ENCODE measurements at places on chromosomes 5 and 9.
A peak's percentile ranks its signal among the peaks of the same experiment; 100 is the strongest.

DNA sequence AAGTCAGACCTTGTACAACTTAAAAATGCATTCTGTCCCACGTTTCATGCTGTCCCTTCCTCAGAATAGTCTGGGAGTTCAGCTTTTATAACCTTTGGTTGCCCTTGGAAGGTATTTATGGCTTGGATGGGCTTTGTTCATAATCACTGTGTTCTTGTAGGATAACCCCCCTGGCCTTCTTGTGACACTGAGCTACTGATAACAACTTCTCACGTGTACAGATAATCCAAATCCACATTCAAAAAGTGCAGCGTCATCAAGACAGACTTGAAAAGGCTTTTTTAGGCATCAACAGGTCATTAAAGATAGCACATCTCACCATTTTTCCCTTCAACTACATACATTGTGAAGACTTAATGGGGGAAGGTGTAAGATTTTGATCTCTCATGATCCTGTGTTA is 42.0 kb downstream of the SLC1A3 start:
- DNase-seq = no peak

- DNase-seq = no peak
Observed at GRCh38 chr9:117809751-117810150, 105.5 kb downstream of the TLR4 start.

- DNase-seq = no peak
Observed at GRCh38 chr5:143957455-143957854, 145.5 kb downstream of the HMHB1 start.

DNA sequence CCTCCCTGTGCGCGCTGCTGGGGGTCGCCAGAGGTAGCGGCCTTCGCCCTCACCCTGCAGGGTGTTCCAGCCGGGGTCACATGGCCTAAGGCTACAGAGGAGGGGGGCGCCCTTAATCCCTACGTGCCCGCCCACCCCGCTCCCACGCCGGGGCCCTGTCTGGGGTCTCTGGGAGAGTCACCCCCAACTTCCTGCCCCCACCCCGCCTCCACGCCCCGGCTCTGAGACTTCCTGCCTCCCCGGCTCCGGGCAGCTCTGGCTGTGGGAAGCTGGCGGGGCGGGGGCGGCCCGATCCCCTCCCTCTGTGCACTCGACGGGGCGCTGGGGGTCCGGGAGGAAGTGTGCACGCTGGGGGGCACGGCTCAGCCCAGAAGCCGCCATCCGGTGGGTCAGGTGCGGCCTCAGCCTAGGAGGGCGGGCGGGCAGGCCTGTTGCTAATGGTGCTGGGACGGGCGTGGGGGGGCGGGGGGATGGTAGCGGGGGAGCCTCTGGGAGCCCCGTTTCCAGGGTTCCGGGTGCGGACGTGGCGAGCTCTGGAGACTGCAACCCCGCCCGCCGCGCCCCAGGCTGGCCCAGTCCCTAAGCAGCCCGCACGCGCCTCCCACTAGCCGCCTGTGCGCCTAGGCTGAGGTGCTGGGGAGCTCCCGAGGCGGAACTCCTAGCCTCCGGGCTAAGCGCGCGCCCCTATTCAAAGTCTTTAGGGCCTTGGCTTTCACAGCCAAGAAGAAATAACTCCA is 61.6 kb downstream of the CXXC5 start:
- DNase-seq = peak; percentile 20

- DNase-seq = no peak
Observed at GRCh38 chr5:93741136-93741811, at the start of gene POU5F2. Gene POU5F2 (minus strand): TSS chr5:93741600. CDS start chr5:93741563, 37 bp downstream.

- DNase-seq = peak; percentile 30
Observed at GRCh38 chr9:135924628-135925338, 17.4 kb upstream of the CAMSAP1 start.

DNA sequence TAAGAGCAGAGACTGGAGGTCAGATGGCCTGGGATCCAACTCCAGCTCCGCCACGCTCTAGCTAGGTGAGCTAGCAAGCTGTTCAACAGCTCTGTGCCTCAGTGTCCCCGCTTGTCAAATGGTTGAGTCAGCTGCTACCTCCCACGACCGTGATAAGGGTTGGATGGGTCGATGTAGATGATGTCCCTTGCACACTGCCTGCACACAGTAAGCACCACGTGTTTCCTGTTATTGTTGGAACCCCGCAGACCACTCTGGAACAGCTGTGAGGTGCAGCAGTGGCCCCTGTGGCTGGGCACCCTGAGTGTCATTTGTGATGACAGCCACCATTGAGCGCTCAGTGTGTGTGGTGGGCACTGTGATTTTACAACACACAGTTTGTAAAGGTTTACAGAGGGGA is 54.0 kb upstream of the CTSL start:
- DNase-seq = no peak

Data from stimulated activated CD4-positive, alpha-beta T cell treated with anti-CD3 and anti-CD28 coated beads, Interleukin-2, amount 100 ng/mL, for 24 hours (primary cell).